Caco-2 (cell line): ENCODE measurements at places on chromosomes 2 and 18. TPM values are rescaled to one million over a fixed set of nuclear protein-coding genes. Genes with fewer than 3 reads are reported as not detected.
A peak's percentile ranks its signal among the peaks of the same experiment; 100 is the strongest.

The IGFBP2 gene
- total RNA-seq = 6.6 and 6.7 TPM in 2 replicates

The MAPK4 gene
- 0.63 and 0.88 TPM in 2 replicates for total RNA-seq

GRCh38 chr2:174827371-174828369 lies 63.4 kb upstream of the CHRNA1 start:
- no peak for DNase-seq
- H3K27me3 ChIP-seq = no peaks in the 10 kb centered on the region

DNA sequence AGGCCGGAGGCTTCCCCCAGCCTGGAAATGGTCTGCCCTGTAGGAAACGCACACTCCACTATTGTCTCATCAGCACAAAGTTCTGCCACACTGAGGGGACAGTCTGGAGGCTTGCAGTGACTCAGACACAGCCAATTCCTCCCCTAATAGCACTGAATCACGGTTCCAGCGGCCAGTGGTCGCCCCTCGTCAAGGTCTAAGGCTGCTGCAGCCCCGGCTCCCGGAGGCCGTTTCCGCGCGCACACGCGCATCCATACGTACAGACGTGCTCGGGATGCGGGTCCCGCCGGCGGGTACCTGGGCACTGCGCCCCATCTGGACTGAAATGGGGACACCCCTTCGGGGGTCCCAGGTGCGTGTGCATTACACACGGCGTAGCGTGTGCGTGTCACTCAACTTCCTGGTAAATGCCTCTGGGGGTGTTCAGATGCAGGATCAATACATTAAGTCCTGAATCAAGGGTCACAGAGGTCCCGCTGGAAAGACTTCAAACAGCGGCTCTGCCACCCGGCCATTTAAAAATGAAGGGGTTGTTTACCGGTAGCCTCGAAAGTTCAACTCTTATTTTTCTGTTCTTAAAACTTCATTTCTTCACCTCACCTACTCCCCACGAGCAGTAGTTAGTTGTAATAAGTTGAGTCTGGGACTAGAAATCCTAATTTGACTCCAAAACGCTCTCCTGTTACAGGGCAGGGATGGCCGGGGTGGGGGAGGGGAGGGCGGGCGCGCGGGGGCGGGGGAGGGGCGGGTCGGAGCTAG lies 572 bp upstream of the ZNF516 start:
- no peaks in the 10 kb centered on the region for H3K36me3 ChIP-seq
- H3K27ac ChIP-seq = peak overlapping the region; percentile 88
- H3K4me3 ChIP-seq = peak overlapping the region; percentile 63

DNA sequence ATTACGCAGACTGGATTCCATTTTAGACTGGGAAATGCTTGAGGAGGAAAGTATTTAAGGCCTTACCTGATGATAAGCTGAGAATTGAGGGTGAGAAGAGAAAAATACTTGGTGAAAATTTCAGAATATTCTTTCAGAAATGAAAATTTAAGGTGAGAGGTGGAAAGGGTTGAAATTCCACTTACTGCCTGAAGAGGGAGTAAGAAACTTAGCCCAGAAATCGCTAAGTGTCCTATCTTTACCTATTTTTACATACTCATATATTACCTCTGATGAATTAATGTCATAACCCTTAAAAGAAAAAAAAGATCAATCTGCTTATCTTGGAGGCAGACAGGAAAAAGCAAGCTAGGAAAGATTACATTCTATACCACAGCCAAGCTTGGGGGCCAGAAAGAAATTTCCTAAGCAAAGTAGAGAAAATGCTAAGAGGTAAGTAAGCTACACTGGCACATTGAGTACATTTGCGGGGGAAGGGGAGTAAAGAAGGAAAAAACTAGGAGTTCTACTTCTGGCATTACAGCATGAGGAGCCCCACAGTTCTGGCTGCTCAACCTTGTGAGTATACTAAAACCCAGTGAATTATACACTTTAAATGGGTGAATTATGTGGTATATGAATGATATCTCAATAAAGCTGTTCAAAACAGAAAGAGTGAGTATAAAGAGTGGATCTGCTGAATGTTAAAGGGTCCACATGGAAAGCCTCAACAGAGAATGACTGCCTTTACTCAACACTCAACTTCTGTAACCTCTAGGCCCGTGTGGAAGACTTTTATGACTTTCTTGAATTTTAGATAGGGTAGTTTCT lies 33.8 kb downstream of the SMC6 start:
- H3K36me3 ChIP-seq = no peaks in the 10 kb centered on the region
- no peak for DNase-seq
- H3K4me3 ChIP-seq = no peak overlapping the region
- H3K27ac ChIP-seq = no peak overlapping the region
- H3K27me3 ChIP-seq = no peaks in the 10 kb centered on the region

DNA sequence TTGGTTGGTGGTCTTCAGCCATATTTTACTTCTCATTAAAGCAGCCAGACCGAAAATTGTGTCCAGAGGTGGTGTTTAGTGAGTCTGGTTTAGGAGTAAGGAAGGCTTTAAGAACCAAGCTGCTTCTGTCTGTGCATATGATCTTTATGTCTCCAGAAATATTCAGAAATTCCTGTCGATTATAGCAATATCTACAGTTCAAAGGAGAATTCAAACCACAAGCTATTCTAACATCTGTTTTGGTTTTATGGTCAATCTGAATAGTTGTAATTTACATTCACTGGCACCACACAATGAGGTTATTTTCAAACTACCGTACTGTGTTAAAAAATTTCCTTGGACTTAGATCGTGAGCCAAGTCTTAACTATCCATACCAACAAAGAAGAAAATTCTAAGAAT lies 11.3 kb downstream of the UPP2 start:
- H3K36me3 ChIP-seq = no peaks in the 10 kb centered on the region
- no peak overlapping the region for H3K27ac ChIP-seq
- H3K4me3 ChIP-seq = no peak overlapping the region
- no peaks in the 10 kb centered on the region for H3K27me3 ChIP-seq
- no peaks in the 10 kb centered on the region for H3K4me1 ChIP-seq
